ENCODE measurements at places on chromosomes 4 and X.

DNA sequence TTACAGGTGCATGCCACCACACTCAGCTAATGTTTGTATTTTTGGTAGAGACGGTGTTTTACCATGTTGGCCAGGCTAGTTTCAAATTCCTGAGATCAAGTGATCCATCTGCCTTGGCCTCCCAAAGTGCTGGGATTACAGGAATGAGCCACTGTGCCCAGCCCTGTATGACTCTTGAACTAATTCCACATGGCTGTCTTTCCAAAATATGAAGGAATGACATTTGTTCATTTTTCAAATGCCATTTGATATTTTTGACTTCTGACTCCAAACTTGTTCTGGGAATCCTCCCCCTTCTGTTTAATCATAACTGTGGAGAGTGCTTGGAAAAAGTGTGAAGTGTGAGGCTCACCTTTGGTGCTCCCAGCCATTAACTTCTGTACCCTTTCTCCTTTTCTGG, 119.2 kb downstream of the NHS start:
- no peak for DNase-seq

- DNase-seq = peak; percentile 70
Observed at GRCh38 chrX:148500423-148501385, at the start of gene AFF2. Gene AFF2, plus strand, starts transcription at chrX:148500617. Its CDS starts 481 bp downstream, at chrX:148501098.

- DNase-seq = no peak
Observed at GRCh38 chr4:82578935-82579334, 17.1 kb upstream of the TMEM150C start.

DNA sequence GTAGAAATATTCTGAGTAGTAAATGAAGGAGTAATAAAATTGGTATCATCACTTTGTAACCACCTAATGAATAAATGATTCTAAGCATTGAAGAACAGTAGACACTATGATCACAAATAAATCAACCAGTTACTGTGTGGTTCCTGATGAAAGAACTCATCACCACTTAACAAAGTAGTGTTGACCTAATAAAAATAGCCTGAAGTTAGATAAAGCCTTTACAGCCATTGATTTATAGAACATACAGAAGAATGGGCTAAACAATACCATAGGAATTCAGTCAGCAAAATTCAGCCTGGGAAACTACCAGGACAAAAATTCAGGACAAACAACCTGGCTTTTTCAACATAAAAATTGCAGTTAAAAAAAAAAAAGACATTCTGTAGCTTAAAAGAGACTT, 9.0 kb downstream of the SLC30A9 start:
- DNase-seq = no peak

- DNase-seq = peak; percentile 93
Observed at GRCh38 chrX:149938881-149939654, 777 bp upstream of the EOLA2 start.

GRCh38 chr4:169840554-169840953, 82.8 kb upstream of the HPF1 start:
- DNase-seq = no peak

- DNase-seq = no peak
Observed at GRCh38 chr4:119206178-119206577, 6.3 kb upstream of the USP53 start.

DNA sequence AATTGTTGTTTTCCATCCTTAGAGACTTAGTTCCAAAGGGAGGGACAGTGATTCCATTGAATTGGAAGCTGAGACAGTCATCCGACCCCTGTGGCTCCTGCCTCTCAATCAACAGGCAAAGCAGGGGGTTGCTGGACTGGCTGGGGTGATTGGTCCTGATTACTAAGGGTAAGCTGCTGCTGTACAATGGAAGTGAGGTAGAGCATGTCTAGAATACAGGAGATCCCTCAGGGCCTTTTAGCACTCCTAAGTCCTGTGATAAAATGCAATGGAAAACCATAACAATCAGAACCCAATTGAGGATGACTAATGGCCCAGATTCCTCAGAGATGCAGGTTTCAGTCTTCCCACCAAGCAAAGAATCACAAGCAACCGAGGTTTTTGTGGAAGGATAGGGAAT, 127.6 kb downstream of the AASDH start:
- DNase-seq = no peak

- no peak for DNase-seq
Observed at GRCh38 chr4:76270244-76271175, 19.0 kb downstream of the FAM47E start.

DNA sequence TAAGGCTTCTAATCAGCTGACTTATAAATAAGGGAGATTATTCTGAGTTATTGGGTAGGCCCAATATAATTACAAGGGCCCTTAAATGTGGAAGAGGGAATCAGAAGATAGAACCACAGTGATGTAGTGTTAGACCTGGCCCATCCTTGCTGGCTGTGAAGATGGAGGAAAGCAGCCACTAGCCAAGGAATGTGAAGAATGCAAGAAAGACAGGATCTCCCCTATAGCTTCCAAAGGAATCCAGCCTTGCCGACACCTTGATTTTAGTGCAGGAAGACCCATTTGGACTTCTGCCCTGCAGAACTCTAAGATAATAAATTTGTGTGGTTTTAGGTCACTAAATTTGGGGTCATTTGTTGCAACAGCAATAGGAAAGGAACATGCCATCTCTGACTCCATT, 150.6 kb downstream of the SPATA18 start:
- no peak for DNase-seq

GRCh38 chr4:3040452-3041191, 33.7 kb downstream of the HTT-AS start:
- no peak for DNase-seq

- DNase-seq = no peak
Observed at GRCh38 chrX:78693536-78693935, 34.4 kb upstream of the RTL3 start.

DNA sequence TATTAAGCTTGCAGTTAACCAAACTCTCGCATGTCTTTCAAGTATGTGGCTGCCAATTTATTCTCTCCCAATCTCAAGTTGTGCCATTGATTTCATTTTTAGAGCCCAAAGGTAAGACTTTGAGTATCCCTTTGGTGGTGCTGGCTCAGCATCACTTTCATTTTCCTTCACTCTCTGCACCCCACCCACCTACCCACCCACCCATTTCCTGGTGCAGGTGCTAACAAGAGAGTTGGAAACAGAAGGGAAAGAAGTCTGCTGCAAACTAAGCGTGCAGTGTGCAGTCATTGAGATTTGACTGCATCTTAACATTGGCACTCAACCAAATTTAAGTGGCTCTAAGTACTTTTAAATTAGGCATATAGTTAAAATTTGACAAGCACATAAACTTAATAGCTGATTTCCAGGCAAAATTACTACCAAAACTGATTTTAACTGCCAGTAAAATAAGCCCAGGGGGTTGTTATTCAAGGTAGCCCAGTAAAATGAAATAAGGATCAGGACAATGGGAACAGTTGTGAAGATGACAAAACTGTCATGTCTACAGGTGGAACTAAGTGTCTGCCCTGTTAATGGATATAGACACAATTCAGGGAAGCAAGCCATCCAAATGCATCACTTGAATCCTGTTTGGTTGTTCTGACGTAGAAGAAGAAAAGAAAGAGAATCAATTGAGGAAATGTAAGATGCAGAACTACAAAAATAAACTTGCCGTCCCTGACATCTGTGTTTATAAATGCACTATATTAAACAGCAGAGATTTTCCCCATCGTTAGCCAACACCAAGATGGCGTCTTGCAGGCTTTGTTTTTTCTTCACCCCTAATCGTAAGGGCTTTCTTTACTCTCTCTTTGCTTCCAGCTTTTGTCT, 184.2 kb downstream of the KDR start:
- peak; percentile 51 for DNase-seq

- DNase-seq = no peak
Observed at GRCh38 chr4:171667906-171668305, 145.3 kb upstream of the GALNTL6 start.

- DNase-seq = no peak
Observed at GRCh38 chrX:5771441-5771840, 457.2 kb downstream of the NLGN4X start.

All from CD4-positive, alpha-beta T cell treated with Interleukin-6 for 4 hours (primary cell).